GM23338 (cell line): ENCODE measurements at places on chromosomes 2 and 18. TPM values are rescaled to one million over a fixed set of nuclear protein-coding genes. Genes with fewer than 3 reads are reported as not detected.

CHRND gene
- total RNA-seq = 0.10 TPM in 1 of 2 replicates, not detected in the other

DPY30 gene
- total RNA-seq = 156 and 176 TPM in 2 replicates

MYO5B gene
- 6.8 and 19.1 TPM in 2 replicates for total RNA-seq

GPR17 gene
- not detected in 2 replicates for total RNA-seq

PSMA8 gene
- not detected in 2 replicates for total RNA-seq

ZNF385B gene
- 1.4 and 1.5 TPM in 2 replicates for total RNA-seq

RAMP1 gene
- total RNA-seq = 2.7 and 3.3 TPM in 2 replicates
